ENCODE measurements at places on chromosomes 2 and 18.
A peak's percentile ranks its signal among the peaks of the same experiment; 100 is the strongest.

- DNase-seq, result no peak
Measured at GRCh38 chr18:12599966-12600365, 57.9 kb downstream of the SPIRE1 start.

DNA sequence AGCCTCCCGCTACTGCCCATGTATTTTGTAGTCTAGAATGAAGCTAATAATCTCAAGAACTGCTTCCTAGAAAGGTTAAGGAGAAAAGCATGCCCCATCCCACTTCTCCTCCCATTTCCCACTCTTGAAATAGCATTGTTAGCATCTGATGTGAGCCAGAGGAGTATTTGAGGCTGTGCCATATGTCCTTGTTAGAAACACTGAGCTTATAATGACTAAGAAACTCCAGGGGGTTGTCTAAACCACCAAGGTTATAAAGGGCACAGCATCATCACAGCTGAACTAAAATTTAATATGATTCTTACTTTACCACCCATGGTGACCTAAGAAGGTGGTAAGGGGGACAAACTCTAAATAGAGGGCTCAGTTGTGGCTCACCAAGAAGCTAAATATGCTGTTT lies 16.6 kb downstream of the TSPYL6 start:
- DNase-seq, result peak; percentile 90

GRCh38 chr2:106065268-106065982 lies 128.7 kb downstream of the UXS1 start:
- no peak for DNase-seq

DNA sequence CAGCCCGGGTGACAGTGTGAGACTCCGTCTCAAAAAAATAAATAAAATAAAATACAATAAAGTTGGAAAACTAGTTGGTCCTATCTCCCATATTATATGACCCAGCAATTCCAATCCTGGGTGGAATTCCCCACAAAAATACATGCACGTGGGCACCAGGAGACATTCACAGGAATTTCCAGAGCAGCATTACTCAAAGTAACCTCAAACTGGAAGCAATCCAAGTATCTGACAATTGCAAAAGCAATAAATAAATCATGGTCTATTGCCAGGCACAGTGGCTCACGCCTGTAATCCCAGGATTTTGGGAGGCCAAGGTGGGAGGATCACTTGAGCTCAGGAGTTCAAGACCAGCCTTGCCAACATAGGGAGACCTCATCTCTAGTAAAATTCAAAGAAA lies 101.2 kb upstream of the MAP4K4 start:
- DNase-seq, result peak; percentile 21

- peak; percentile 99 for DNase-seq
Measured at GRCh38 chr2:47065771-47066380, 89.2 kb downstream of the STPG4 start.

GRCh38 chr2:182897137-182897536 lies 30.7 kb upstream of the FRZB start:
- peak; percentile 71 for DNase-seq

- no peak for DNase-seq
Measured at GRCh38 chr2:134248913-134249312, 5.0 kb upstream of the MGAT5 start.

GRCh38 chr2:1169291-1169949 lies 218.8 kb downstream of the SNTG2 start:
- DNase-seq, result no peak

- DNase-seq, result no peak
Measured at GRCh38 chr2:98137196-98137595, 50.2 kb downstream of the VWA3B start.

GRCh38 chr18:56574861-56575260 lies 63.5 kb downstream of the TXNL1 start:
- no peak for DNase-seq

DNA sequence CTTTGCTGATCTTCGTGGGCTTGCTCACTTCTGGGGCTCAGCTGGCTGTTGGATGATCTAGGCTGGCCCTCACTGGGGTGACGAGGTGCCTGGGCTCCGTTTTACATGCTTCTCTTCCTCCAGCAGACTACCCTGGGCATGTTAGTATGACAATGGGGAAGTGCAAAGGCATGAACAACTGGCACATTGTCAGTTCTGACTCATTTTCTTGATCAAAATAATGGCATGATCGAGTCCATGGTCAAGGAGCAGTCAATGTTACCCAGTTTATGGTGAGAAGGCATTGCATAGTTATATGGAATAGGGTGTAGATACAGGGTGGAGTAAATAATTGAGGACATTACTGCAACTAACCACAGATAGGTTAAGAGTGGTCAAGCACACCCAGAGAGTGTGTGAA lies 10.0 kb upstream of the UPP2 start:
- no peak for DNase-seq

DNA sequence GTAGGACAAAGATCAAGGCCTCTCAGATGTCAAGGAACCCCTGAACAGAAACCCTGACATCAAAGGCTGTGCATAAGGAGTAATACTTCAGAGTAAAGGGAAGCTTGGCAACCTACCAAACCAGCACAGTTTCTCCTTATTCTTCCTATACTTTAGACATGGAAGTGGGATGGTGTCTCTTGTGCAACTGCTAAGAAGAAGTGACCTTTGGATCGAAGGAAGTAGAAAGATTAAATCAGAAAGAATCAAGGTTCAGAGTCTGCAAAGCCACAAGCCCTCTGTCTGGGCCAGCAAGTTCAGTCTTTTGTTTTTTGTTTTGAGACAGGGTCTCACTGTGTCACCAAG lies 66.2 kb upstream of the SLC39A10 start:
- DNase-seq, result no peak

Measured in fibroblast of skin of right quadriceps (primary cell).